Ovary (tissue), 10 donors: ENCODE measurements at places on chromosomes 2 and 18. TPM values are rescaled to one million over a fixed set of nuclear protein-coding genes. Genes with fewer than 3 reads are reported as not detected.

Gene CD8A
- total RNA-seq: 1.1 TPM

DNA sequence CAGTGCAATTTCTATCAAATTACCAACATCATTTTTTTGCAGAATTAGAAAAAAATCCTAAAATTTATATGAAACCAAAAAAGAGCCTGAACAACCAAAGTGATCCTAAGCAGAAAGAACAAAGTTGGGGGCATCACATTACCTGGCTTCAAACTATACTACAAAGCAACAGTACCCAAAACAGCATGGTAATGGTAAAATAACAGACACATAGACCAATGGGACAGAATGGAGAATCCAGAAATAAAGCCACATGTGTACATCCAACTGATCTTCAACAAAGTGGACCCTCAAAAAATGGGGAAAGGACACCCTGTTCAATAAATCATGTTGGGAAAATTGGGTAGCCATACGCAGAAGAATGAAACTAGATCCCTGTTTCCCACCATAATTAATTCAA lies 245.7 kb upstream of the CTAGE1 start:
- DNase-seq: no peak

GRCh38 chr2:107931412-107931811 lies 54.9 kb upstream of the SLC5A7 start:
- no peak for DNase-seq

DNA sequence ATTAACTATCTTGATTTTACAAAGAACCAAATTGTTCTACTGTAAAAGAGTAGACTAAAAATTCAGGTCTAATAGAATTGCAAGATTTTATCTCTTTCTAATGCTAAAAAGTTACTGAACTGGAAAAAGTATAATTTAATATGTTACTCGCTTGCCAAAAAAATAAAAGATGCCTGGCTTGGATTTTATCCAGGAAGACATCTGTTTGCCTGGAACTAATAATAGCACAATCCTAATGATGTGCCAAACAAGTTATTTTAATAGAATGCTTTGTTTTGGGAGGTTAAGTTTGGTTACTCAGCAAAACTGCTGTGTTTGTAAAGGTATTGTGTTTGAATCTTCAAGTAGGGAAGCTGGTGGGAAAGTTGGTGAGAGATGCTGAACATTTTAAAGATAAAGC lies 19.4 kb upstream of the ZSWIM2 start:
- no peak for DNase-seq

DNA sequence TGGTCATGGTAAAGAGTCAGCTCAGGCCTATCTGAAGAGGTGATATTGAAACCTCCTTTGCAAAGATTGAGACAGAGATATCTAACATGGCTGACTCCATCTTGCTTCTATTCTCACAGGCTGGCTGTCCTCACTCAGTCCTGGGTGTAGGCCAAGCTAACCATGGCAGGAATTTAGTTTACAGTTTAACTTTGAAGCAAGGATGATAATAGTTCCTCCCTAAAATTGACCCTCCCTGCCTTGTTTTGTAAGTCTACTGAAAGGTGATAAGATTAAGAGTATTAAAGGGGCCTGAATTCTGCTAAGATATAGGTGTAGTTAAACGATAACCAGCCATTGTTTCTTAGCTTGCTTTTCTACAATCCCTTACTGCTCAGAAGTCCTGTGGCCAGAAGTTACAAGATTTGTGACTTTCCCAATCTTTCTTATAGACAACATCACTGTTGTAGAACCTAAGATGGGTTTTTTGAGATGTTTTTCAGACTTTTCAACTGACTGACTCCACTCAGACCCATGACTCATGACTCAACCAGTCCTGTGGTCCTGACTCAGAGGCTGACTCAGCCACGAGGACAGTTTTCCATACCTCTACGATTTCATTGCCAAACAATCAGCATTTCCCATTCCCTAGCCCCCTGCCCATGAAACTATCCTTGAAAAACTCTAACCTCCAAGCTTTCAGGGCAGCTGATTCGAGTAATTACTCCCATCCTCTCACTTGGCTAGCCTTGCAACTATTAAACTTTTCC lies 195.7 kb upstream of the SESTD1 start:
- no peak for DNase-seq

- no peak for DNase-seq
Measured at GRCh38 chr2:239349453-239350135, 51.2 kb downstream of the HDAC4 start.

DNA sequence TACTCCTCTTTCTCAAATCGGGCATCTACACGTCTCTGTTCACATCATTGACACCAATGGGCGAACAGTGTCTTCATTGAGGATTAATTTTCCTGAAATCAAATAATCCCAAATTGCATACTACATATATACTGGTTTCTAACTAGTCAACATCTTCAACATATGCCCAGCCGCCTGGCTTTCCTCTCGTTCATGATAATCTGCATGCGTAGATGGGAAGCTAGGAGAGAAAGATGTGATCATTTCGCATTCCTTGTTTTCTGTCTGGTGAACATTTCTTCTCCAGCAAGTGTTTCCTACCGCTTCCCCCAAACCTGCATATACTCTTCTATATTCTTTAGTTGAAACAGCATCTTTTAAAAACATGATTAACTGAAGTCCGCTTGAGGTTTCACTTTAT lies 7.4 kb downstream of the TWIST2 start:
- DNase-seq: no peak
